ENCODE measurements at places on chromosomes 4 and X. TPM values are rescaled to one million over a fixed set of nuclear protein-coding genes. Genes with fewer than 3 reads are reported as not detected.

ASMT gene
- total RNA-seq = 0.07 TPM

PNCK gene
- 3.1 TPM for total RNA-seq

NXF2B gene
- total RNA-seq = not detected

GPR82 gene
- not detected for total RNA-seq

SLC6A8 gene
- 56.2 TPM for total RNA-seq

VCX3A gene
- total RNA-seq = not detected

RFC1 gene
- total RNA-seq = 47.9 TPM

KCND1 gene
- 2.8 TPM for total RNA-seq

OPRPN gene
- total RNA-seq = not detected

ABLIM2 gene
- 2.7 TPM for total RNA-seq

FHDC1 gene
- 0.20 TPM for total RNA-seq

F11 gene
- not detected for total RNA-seq

CPLX1 gene
- total RNA-seq = not detected

CLDN34 gene
- total RNA-seq = not detected

TREX2 gene
- total RNA-seq = 1.7 TPM

TCEAL2 gene
- 0.23 TPM for total RNA-seq

TMEM35A gene
- total RNA-seq = 5.5 TPM

SPANXN3 gene
- not detected for total RNA-seq

RNF128 gene
- total RNA-seq = 6.7 TPM
